ENCODE measurements at places on chromosomes 1 and 21. TPM values are rescaled to one million over a fixed set of nuclear protein-coding genes. Genes with fewer than 3 reads are reported as not detected.
A peak's percentile ranks its signal among the peaks of the same experiment; 100 is the strongest.

- DNase-seq = no peak
These were observed 45.5 kb downstream of the NCF2 start for GRCh38 chr1:183544598-183545297.

DNA sequence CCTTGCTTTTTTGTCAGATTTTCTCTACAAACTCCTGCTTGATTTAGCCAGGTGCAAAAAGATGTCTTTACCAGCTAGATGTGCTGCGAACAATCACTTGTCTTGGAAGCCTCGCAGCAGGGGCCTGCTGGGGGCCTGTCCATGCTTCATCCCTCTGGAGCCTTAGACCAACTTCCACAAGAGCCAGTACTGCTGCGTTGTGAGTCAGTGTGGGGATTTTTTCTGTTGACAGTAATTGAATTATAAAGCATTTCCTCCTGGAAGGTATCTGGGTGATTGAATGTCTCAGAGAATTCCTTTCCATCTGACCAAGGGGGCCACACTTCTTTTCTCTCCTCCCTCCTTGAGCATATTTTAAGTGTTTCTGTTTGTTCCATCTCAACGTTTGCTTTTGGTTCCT, 40.4 kb upstream of the LDLRAP1 start:
- no peak for DNase-seq

DNA sequence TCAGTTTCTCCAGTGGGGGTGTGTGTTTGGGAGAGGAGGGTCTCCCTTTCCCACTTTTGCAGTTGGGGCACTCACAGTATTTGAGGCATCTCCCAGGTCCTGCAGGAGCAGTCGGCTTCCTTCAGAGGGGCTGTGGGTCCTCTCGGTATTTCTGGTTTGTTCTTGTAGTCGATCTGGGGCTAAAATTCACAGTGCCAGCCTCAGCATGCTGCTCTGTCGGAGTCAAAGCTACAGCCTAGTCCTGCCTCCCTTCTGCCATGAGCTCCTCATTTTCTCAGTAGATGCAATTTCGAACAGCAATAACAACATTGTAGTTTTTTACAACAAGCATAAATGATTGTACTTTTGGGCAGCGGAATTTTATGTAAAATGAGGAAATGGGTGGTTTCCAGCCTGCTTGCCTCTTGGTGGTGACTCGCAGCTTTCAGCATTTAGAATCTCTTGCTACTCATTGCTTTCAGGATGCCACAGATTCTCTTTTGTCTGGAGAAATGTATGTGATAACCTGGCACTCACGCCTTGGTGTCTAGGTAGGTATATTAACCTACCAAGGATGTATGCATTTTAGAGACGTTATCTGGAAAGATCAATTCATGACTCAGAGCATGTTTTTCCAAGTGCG, 82.4 kb upstream of the C21orf91 start:
- no peak for DNase-seq

DNA sequence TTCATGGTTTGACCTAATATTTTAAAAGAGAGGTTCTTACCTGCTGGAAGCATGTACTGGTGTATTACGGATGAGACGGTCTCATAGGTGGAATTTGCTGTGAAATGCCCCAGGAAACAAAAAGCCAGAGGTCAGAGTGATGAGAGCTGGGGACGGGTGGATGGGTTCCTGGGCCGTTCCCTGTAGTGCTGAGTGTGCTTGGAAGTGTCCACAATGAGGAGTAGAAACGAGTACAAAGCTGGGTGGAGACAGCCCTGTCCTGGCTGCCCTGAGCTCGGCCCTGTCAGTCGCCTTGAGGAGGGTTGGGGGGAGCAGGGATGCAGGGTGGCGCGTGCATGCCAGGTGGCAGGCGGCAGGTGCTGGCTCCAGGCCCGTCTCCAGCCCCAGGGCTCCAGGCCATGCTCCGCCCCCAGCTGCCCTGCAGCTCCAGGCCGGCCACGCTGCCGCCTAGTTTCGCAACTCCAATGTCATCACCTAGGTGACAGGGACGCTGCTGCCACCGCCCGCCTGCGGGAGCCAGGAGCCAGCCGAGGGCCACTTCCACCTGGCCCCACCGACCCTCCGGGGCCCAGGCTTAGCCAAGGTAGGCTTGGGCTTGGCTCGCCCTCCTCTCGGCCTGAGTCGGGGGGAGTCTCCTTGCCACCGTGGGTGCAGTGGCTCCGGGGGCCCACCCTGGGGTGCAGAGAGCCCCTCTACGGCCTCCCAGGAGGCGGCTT, 16.4 kb downstream of the TP73 start:
- DNase-seq = no peak

- DNase-seq = no peak
These were observed 53.0 kb upstream of the SPATA6 start for GRCh38 chr1:48524892-48525467.

DNA sequence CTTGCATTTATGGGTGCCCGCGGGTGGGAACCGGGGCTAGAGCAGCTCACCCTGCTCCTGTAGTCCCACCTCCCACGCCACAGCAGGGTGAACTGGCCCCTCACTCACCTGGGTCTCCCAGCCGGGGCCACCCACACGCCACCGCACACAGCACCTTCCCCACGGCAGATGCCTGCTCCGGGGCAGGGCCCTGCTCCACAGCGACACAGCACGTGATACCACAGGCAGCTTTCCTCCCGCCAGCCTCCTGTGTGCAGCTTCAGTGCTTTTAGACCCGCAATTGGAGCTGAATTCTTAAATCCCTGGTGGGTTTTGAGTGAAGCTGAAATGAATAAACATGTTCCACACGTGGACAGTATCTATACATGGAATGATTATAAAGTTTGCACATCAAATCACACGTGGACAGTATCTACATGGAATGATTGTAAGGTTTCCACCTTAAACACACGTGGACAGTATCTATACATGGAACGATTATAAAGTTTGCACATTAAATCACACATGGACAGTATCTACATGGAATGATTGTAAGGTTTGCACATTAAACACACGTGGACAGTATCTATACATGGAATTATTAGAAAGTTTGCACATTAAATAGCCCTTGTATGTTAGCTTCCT, 93.1 kb upstream of the COL6A1 start:
- no peak for DNase-seq

DNA sequence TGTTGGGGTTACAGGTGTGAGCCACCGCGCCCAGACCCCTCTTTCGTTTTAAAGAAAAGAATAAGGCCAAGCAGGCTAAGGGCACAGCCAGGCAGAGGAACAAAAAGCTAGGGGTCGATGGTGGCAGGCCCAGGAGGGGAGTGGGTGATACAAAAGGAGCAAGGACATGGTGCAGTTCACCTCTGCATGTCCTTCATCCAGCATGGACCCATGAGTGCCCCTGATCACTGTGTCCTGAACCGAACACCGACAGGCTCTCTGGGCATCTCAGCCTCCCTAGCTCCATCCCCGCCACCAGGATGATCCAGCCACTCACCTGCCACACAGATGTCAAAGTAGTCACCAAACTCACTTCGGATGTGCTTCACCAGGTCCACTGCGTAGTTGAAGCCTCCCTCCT, 5.9 kb downstream of the MTHFR start:
- no peak for DNase-seq

- DNase-seq = peak; percentile 30
These were observed 58.8 kb upstream of the TBX15 start for GRCh38 chr1:119046785-119047438.

- DNase-seq = no peak
These were observed 64.6 kb upstream of the AK4 start for GRCh38 chr1:65083263-65083896.

DNA sequence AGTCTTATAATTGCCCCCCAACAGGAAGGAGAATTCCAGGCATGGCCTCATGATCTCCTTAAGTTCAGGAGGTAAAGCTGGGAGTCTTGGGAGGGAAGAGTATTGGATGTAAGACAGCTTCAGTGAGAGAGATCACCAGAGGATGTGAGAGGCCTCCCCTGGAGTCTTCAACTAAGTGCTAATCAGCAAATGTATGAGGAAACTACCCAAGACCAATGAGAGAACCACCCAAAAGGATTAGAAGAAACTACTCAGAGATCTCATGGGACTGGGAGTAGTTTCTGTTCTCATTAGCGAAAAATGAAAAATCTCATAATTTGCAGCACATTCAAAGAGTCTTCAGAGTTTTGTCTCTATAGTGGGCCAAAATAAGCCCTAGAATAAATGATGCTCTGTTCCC, 36.6 kb upstream of the WNT2B start:
- no peak for DNase-seq

DNA sequence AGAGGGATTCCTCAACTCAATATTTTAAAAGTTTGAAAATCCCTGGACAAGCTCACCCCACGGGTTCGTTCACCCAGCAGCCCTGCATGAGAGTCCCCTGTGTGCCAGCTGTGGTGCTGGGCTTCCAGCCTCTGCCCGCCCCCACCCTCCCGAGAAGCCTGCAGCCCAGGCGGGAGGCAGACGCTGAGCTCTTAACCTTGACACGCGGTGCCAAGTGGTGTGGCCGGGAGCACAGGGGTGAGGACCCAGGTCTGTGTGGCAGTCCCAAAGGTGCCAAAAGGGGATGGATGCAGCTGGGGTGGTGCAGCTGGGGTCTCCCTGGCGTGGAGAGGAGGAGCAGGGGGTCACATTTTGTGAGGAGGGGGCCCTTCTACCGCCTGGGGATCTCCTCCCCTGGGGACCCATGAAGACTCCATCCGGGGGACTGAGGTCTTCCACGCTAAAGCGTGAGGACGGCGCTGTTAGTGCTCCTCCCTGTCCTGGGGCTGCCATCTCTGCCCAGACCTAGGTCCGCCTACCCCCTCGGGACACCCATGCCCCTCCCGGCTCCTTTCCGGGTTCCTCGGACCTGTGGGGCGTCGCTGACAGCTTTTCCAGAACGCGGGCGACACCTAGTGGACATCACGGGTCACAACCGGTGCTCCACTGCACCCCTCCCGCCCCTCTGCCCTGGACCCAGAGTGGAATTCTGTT, 12.9 kb downstream of the PLA2G2F start:
- DNase-seq = no peak

DNA sequence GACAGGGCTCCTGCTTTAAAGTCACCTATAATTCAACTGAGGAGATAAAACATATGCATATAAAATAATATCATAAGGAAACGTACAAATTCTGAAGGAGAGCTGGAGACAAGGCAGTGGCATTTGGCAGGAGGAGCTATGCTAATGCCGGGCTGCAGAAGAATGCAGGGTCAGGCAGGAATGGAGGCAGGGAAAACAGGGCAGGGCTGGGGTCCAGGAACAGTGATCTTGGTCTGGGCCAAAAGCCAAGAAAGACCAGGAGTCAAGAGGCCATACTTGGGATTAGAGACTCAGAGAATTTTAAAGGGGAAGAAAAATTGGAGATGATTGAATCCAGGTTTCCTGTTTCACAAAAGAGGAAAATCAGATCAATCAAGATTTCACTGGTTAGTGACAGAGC, 20.0 kb upstream of the BRDT start:
- DNase-seq = no peak

GRCh38 chr1:228271701-228272251, 63.9 kb downstream of the OBSCN start:
- DNase-seq = no peak

- DNase-seq = no peak
These were observed 64.8 kb downstream of the NAV1 start for GRCh38 chr1:201603613-201604232.

DNA sequence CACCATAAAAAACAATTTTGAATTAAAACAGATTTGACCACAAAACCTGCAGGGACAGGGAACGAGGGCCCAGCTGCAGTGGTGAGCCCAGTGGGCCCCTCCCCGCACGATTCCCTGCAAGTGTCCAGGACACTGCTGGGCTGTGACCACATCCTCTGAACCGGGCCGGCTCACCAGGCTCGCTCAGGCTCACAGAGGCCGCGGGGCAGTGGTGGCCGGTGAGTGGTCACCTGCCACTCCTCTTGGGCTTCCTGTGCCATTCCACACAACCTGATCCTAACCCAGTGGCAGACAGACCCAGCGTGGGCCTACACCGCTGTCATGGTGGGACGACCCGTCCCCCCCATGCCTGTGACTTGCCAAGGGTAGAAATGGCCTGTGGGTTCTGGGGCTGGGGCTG, 36.5 kb upstream of the RIPK4 start:
- no peak for DNase-seq

DNA sequence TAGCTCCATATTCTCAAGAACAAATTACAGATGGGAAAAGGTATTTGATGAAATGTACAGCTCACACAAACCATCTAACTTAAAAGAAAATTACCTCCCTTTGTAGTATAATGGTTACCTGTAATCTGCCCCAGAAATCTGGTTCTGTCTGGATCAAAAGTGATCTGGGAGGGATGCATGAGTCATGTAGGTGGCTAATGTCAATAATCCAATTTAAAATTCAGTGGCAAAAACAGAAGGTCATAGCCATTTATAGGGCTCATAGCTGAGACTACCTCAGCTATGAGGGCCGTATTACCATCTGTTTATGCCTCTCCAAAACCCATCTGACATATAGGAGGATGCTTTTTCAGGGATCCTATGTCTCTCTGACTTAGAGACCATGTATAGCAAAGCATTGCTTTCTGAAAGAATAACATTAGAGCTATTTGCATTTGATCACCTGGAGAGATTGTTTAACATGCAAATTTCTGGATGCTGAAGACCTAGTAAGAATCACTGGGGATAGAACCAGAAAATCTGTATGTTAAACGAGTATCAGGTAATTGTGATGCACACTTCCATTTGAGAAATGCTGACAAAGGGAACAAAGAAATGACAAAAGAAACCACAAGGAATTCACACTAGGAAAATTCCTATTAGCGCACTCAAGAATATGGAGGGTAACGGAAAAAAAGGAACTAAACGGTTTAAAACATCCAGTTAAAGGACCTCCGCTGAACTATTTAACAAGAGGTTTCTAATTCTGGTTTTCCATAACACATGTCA, 17.6 kb downstream of the PAXBP1 start:
- DNase-seq = no peak

DNA sequence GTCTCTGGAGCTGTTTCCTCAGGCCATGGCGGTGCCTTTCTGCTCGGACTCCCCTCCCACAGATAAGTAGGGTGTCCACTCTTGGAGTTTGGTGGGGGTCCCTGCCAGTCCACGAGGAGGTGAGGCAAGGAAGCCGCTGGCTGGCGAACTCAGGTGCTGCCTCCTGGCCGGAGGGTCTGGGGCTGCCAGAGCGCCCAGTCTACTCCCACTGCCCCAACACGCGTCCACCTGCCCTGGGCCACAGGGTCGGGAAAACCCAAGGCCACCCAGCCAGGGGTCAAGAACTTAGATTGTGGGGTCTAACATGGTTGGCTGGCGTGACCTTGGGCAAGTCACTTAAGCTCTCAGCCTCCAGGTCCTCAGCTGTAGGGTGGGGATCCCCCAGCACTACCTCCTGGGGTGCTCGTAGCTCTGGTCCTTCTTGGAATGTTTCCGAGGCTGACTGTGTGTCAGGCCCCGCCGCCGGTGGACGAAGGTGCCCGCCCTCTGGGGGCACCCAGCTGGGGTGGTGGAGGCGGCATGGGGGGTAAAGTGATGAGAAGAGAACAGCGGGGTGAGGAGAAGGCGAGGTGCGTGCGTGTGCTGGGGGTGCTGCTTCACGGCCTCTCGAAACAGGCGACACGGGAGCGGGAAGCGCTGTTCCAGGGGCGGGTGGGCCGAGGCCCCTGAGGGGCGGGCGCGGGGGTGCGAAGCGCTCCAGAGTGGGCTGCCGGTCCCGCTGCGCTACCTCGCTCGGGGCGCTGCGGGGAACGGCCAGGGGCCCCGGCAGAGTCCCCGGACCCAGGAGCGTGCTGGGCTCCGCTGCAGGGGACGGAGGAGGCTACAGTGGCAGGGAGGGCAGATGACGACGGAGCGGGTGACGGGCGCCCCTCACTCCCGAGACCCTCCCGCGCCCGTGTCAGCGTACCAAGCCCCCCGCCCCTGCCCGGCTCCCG, 1.2 kb downstream of the SH2D5 start:
- no peak for DNase-seq

The RGS8 gene
- not detected for polyA plus RNA-seq

The GABRD gene
- not detected for polyA plus RNA-seq

The HAPLN2 gene
- not detected for polyA plus RNA-seq

The HCRTR1 gene
- polyA plus RNA-seq = not detected

Data from BJ (cell line).